ENCODE measurements at places on chromosomes 7 and 10. TPM values are rescaled to one million over a fixed set of nuclear protein-coding genes. Genes with fewer than 3 reads are reported as not detected.

Gene CFAP46
- not detected for total RNA-seq

Gene HYAL4
- total RNA-seq: not detected

Gene LEP
- not detected for total RNA-seq

Gene IDI2
- not detected for total RNA-seq

Gene TRIM73
- total RNA-seq: 5.7 TPM

Gene DOCK1
- 1.2 TPM for total RNA-seq

GRCh38 chr10:103969857-103970627 lies 3.1 kb downstream of the SLK start:
- no peak for DNase-seq

DNA sequence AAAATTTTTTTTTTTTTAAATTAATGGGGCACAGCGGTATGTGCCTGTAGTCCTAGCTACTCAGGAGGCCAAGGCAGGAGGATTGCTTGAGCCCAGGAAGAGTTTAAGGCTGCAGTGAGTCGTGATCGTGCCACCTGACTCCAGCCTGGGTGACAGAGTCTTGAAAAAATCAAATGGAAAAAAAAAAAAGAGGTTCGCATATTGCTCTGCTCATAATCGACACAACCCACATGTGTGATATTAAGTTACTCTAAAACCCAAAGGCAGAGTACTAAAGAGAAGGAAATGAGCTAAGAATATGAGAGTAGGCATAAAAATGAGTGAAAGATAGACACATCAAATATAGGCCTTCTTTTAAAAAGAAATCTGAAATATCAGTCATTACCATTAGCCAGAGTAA lies 66.3 kb downstream of the IGF2BP3 start:
- no peak for DNase-seq

GRCh38 chr10:80261316-80262030 lies 28.0 kb downstream of the MAT1A start:
- no peak for DNase-seq

GRCh38 chr10:112842832-112843360 lies 107.2 kb upstream of the TCF7L2 start:
- no peak for DNase-seq

DNA sequence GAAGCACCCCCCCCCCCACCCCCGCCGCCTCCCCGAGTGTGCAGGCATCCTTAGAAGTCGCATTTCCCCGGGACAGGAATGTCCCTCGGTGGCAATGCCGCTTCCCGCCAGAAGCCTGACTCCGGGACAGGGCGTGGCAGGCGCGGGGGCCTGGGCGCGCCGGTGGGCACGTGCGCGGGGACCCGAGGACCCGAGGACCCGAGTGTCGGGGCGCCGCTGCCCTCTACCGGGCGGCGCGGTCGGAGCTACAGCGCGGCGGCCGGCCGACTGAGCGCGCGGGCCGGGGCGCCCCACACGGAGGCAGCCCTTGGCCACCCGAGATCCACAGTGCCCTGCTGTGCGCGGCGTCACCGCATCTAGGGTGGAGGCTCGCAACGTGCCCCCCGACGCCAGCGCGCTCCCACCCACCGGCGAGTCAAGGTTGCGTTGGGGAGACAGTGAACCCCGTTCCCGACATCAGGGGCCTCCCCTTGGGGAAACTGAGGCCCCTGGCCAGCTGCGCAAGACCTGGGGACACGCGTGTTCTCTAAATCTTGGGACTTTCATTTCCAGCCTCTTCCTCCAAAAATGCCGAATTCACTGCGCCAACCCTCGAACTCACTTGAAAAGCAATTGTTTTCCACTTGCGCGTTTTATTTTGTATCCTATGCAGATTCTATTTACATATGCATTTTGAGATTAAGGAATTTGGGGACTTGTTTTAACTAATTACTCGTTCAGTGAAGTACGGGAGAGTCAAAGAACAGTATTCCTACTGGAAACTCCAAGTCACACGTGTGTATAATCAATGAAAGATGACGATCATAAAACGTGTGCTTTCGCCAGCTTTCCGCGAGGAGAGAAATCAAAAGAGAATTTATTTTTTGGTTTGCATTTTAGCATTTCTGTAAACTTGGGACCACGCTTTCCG lies 3.1 kb upstream of the CUX1 start:
- peak; percentile 39 for DNase-seq

- DNase-seq: no peak
Observed at GRCh38 chr10:60444494-60445064, 54.9 kb upstream of the ANK3 start.

DNA sequence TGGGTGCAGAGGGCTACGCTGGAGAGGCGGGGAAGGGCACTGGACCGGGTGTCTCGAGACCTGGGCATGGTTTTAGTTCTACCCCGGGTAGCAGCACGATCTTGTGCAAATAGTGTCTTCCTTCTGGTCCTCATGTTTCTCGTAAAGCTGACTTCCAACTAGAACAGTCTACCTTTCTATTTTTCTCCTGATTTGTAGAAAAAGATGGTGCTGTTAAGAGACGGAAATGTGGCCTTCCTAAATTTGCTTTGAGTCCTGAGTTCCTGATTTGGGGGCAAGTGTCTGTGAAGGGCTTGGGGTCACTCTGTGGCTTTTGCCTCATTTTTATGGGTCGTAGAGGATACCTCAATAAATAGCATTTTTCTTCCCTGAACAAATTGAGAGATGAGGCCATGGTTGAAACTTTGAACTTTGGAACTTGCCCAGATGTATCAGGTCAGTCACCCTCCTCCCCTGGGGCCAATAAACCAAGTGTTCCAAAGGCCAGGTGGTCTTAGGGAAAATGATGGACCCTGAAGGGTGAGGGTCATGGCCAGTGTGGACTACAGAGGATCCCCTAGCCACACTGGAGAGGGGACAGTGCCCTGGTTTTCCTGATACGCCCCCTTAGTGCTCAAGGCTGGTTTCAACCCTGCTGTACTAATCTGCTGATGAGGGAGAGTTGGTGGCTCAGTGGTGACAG lies 45.2 kb downstream of the GRK5 start:
- no peak for DNase-seq

DNA sequence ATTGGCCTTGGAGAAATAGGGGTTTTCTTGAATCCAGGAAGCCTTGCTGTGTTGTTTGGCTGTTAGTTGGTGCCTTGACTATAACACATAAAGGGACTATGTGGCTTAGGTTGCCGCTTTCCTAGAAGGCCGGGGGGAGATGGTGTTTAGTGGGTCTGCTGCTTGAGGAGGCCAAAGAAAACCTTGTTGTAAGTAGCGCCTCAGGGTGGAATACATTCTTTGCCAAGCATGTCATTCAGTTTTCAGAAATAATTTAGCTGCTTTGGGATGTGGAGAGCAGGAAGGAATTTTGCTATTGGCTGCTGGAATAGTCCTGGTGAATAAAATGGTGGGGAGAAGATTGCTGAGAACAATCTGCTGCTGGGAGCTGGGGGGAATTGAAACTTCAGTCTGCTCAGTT lies 132.9 kb upstream of the WNT16 start:
- no peak for DNase-seq

DNA sequence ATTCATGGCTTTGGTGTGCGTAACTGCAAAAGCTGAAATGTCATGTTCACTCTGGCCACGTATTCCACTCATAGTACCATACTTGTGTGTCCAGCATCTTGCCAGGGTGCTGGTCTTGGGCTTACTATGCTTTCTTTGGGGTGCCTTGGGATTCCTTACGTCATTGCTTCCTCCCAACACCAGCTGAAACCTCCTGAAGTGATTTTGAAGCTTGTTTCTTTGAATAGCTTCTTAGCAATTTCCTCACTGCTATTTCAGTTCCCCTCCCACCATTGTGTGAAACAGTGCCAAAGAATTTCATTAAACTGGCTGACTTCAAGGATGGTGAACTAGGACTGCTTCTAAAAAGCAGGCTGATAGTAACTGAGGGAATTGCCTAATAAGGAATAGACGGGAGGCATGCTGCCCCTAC lies 36.9 kb downstream of the ENTPD1 start:
- DNase-seq: no peak

DNA sequence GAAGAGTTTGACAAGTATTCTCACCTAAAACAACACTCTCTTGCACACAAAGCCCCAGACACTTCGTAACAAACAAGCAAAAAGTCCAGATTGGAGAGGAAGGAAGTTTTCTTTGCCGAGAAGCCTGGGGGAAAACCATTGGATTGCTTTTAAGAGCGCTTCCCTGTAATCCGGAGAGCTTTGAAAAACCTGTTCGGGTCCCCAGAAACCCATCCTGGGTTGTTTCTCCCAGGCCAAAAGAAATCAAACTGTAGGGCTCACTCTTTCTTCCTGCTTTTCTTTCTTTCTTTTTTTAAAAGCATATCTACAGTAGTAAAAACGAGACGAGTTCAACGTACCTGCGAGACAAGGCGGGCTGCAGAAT lies 655 bp downstream of the SP8 start:
- no peak for DNase-seq

- DNase-seq: peak; percentile 68
Observed at GRCh38 chr7:36784991-36785940, 61.0 kb upstream of the AOAH start.

GRCh38 chr10:117757086-117757720 lies 214.7 kb downstream of the EMX2 start:
- no peak for DNase-seq

- DNase-seq: no peak
Observed at GRCh38 chr10:43945908-43946307, 297.2 kb upstream of the ZNF32 start.

DNA sequence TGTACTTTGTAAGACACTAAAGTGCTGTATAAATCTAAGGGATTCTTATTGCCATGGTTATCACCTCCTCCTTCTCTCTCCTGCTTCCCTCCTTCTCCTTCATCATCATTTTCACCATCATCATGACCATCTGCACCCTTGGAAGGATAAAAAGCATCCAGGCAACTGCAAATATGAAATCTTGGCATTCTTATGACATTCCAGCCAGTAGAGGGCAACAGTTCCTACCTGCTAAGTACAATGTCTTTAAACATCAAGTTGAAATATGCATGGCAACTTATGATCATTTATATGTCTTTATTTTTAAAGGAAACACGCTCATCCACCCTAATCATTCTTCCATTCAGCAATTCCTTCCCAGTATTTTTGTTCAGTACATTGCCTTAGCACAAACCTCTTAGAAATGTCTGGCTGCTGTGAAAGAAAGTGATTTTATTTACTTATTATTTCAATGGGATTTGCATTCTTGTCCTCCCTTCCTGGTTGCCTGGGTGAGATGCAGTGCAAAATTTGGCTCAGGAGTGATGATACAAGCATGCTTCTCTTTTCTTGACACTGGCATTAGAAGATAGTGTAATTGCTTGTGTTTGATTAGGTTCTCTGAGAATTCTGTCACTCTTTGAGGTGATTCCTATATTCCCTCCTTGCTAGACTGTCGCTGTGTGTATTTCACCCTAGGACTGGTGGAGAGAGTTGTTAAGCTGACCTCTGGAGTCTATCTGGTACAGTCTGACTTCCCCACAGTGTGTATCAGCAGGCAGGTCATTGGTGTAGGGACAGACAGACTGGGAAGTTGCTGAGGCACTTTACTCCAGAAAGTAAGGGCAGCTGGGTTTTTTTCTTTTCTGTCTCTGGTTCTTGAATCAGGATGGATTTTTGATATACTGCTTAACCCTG lies 188.5 kb upstream of the BMPER start:
- DNase-seq: no peak
